ENCODE measurements at places on chromosomes 5 and 9.

DNA sequence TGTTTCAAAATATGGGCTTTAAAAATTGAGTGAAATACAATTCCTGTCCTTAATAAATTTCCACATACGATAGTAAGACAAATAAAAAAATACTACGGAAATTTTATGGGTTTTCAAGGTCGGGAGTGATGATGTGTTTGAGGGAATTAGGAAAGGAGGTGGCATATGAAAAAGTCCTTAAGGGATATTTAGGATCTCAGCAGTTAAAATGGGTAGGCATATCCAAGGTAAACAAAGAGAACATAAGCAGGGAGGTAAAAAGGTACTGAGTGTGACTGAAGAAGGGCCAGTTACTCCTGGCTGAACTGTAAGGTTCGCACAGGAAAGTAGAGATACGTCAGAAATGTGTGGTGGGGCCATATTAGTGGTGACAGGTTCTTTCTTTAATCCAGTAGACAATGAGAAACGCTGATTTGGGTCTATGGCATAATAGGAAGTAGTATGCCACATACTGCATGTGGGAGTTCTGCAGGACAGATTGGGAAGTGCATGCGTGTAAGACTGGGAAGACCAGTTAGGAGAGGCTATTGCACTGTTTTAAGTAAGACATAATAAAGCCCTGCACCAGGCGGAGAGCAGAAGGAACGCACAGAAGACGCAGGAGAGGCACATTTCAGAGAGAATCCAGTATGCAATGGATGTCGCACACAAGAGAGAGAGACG, 937 bp upstream of the HMGCR start:
- DNase-seq, result no peak

DNA sequence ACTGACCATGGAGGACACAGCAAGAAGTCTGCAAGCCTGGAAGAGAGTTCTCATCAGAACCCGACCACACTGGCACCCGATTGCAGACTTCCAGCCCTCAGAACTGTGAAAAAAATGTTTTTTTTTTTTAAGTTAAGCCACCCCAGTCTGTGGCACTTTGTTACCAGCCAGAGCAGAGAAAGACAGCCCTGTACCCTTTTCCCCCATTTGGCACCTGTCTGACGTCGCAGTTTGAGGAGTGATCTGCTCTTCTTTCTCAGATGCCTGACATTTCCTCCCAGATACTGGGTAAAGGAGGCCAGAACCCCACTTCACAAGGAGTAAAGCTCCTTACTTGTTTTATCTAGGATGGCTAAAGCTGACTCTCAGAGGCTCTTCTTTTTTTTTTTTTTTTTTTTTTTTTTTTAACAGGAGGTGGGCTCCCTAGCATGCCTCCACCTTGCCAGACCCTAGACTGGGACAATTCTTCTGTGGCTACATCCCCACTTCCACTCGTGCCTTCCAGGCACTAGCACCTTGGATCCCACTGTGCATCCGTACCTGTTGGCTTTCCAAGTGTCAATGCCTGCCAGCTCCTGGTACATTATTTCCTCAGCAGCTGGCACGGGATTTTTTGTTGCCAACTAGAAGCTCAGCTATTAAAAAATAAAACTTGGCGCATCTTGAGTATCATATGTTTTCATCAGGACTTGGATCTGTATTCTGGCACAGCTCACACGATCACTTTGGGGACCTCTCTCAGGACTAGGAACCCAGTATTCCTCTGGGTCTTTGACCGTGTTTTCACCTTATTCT, 14.4 kb downstream of the CAMK4 start:
- DNase-seq, result no peak

DNA sequence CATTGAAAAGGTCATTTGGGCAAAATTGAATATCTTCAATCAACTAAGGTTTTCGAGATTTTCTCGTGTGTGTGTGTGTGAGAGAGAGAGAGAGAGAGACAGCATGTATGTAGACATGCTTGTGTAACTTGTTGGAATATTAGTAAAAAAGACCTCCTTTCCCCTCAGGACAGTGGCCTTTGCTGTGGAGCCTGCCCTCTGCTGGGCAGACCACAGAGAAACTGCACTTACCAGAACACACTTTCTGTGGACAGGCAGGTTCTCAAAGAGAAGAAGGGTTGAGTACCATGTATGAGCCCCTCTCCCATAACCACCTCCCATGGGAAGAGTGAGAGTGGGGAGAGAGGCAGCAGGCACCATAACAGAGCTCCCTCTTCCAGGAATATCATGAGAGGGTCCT, 45.6 kb downstream of the CFAP90 start:
- no peak for DNase-seq

GRCh38 chr9:28163619-28164018, 590.3 kb upstream of the C9orf72 start:
- DNase-seq, result no peak

- DNase-seq, result no peak
Observed at GRCh38 chr5:137167187-137167586, 331.9 kb downstream of the SPOCK1 start.

GRCh38 chr9:107557236-107557990, 67.8 kb upstream of the KLF4 start:
- DNase-seq, result no peak

GRCh38 chr5:62330302-62330701, 24.3 kb downstream of the KIF2A start:
- DNase-seq, result no peak

DNA sequence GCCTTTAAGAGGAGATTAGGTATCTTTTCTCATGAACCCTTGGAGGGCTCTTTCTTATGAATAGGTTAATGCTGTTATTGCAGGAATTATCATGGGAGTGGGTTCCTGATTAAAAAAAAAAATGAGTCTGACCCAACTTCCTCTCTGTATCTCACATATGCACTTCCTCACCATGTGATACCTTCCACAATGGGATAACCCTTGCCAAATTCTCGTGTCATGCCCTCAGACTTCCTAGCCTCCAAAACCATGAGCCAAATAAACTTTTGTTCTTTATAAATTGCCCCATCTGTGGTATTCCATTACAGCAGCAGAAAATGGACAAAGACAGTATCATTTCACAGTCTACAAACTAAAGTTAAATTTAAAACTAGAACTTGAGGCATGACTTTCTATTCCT, 1.0 kb downstream of the OR1B1 start:
- DNase-seq, result no peak

DNA sequence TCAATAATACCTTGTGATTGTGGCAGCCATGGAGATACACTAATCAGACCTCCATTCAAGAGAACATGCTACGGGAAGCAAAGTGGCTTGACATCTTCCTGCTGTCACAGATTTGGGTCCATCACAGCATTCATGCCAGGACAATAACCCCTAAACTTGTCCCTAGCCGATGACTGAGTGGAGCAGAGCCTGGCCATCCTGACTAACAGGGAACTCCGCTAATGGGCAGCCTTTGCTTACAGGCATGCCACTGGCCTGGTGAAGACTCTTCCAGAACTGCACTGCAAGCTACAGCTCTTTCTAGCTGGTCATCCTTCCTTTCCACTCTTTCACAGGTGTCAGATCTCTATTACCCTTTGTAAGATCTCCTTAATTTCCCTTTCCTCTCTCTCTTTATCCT, 16.0 kb downstream of the FAM174A start:
- DNase-seq, result no peak

DNA sequence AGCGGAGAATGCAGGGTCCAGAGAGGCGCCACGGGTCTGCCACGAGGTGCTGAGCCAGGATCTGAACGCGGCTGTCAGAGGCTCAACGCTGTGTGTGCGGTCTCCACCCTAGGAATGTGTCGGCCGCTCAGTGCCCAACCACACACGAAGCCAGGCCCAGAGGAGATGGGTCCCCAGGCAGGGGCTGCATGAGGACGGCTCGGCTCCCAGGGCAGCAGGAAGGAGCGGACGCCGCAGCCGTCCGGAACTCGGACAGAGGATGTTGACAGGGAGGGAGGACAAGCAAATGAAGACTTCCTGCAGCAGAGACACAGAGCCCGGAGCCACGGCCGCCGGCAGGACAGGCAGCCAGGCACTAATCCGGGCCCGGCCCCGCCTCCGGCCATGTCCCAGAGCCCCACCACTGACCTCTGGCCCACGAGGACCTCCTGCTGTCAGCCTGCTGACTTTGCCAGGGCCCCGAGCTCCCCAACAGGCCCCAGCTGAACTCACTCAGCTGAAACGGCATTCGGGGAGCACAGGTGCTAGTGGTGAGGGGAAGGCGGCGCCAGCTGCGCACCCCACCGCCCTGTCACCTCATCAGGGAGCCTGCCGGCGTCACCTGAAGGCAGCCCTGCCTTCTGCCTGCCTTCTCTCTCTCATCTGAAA, 12.7 kb downstream of the VAV2 start:
- DNase-seq, result no peak

DNA sequence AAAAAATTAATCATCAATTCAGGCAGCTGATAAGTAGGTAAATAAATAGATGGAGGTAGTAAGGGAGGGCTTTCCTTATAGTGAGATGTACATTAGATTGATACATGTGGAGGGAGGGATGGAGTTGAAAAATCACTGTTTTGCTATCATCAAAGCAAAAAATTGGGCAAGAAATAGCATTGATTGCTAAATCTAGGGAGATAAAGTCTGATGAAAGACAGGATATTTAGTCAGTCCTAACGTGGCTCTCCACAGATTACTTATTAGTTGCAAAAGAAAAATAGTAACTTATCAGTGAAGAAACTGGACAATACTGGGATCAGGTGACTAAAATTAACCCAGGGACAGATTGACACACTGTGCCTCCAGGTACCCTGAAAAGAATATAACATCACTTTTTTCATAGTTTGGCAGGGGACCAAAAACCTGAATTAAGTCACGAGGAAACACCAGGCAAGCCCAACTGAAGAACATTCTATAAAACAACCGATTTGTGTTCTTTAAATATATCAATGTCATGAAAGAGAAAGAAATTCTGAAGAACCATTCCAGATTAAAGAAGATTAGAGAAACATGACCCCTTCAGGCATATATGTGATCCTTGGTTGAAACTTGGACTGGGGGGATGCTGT, 27.1 kb upstream of the GOLPH3 start:
- no peak for DNase-seq

- no peak for DNase-seq
Observed at GRCh38 chr5:72883850-72884249, 67.4 kb downstream of the TNPO1 start.

GRCh38 chr9:133767625-133768024, 29.5 kb upstream of the SARDH start:
- no peak for DNase-seq

DNA sequence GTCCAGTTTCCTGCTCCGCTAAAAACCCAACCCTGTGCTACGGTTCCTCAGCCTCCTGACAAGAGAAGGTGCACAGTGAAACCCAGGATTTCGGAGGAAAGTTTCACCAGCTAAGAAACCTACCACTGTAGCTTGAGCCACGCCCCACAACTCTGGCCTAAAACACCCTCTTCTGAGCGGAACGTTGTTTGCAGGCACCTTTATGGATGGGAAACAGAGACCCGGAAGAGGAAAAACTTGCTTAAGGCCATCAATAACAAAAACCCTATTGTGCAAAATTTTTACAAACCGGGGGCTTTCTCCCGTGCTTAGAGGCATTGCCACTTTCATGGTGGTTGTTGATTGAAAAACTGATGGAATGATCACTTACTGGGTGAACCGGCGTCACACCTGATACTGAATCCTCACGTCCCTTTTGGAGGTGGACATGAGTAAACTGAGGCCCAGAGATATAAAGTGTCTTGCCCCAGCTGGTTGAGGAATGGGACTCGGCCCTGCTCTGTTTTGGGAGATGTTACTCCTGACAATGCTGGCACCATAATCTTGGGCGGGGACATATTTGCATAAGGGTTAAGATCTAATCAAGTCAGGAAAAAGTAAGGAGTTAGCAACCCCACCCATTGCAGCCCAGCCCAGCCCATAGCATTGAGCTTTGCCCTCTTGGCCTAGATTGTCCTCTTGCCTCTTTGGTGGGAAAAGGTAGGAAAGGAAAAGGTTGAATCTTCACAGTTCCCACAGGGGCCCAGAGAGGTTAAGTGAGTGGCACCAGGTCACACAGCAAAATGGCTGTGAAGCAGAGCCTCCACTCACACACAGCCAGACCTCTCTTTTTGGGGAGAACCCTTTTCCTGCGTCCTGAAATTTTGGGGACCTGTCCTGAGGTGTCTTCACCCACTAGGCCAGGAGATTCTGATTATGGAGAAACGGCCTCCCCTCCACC, 23.2 kb upstream of the PTGS1 start:
- no peak for DNase-seq

DNA sequence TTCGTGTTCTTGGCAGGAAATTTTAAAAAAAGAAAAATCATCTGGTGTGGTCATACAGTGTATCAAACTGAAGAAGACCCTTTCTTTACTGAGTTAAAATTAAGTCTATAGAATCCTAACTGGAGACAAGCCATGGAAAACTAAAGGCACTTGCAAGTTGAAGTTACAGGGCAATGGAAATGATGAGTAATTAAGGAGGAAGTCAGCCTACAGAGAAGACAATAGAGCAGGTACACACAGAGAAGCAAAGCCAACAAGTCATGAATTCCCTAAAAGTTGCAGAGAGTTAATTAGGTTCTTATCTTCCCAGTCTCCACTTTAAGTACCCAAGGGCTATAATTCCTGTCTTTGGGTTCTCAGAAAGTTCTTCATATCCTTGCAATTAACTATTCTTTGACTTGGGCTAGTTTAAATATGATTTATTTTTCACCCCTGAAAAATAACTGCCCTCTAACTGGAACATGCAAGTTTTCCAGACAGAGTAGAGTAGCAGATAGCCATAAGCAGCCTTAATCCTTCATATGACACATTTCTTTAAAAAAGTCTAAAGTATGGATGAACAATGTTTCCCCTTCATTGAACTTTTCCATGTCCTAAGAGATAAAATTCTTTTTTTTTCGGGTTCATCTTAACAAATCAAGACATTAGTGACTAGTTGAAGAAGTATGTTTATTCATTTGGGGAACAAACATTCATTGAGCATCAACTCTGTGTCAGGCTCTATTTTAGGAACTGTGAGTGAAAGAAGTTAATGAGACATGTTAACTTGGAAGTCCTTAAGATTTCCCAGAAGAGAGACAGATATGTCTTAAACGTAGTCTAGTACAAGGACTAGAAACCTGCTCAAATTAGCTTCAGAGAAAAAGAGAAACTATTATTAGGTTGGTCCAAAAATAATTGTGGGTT, 5.2 kb upstream of the ITGA2 start:
- no peak for DNase-seq

GRCh38 chr9:15882328-15882727, 329.5 kb downstream of the CCDC171 start:
- no peak for DNase-seq

DNA sequence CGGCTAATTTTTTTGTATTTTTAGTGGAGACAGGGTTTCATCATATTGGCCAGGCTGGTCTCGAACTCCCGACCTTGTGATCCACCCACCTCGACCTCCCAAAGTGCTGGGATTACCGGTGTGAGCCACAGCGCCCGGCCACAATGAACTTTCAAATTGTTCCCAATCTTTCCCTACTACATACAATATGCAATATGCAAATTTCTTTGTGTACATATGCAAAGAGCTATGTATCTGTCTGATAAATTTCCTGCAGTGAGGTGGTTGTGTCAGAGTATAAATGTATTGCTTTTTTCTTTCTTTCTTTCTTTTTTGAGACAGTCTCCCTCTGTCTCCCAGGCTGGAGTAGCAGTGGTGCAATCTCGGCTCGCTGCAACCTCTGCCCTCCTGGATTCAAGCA, 48.8 kb upstream of the PLPP1 start:
- no peak for DNase-seq

Data from activated T-helper 1 cell treated with anti-CD3 and anti-CD28 coated beads, Interleukin-2, amount 50 U/mL, for 16 hours (primary cell).